ENCODE measurements at places on chromosomes 1 and 21.

GRCh38 chr1:41006942-41007865 is 14.3 kb downstream of the SLFNL1 start:
- H3K27me3 ChIP-seq: no peaks in the 10 kb centered on the region
- H3K4me1 ChIP-seq: peaks cover 17% of the 10 kb centered on the region
- H3K27ac ChIP-seq: no peak overlapping the region
- no peak overlapping the region for H3K4me3 ChIP-seq
- H3K36me3 ChIP-seq: peaks cover 59% of the 10 kb centered on the region

DNA sequence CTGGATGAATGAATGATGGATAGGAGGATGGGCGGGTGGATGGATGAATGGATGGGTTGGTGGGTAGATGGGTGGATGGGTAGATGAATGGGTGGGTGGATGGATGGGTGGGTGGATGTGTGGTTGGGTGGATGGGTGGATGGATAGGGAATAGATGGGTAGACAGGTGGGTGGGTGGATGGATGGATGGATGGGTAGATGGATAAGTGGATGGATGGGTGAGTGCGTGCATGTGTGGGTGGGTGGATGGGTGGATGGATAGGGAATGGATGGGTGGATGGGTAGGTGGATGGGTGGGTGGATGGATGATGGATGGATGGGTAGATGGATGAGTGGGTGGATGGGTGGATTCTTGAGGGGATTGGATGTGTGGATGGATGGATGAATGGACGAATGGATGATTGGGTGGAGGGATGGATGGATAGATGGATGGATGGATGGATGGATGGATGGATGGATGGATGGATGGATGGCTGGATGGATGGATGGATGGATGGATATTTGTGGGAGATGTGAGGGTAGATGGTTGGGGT is 68.7 kb downstream of the SDC3 start:
- no peaks in the 10 kb centered on the region for H3K36me3 ChIP-seq
- no peak overlapping the region for H3K27ac ChIP-seq
- DNase-seq: no peak
- H3K27me3 ChIP-seq: peaks cover 13% of the 10 kb centered on the region
- H3K4me1 ChIP-seq: no peaks in the 10 kb centered on the region

DNA sequence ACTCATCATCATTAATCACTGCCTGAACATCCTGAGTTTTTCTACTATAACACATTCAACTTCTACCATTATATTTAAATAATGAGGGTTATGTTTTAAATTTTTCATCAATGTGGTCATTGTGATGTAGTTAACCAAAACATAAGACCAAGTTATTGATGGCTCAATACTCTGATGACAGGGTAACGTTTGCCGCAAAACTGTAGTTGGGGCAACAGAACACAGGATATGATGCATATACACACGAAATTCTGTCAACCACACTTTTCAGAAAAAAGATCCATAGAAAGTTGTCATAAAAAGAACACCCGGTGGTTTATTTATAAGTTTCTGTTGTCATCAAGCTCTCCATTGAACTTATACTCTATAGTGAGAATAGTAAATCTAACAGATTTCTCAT is 121.7 kb upstream of the COL11A1 start:
- no peak overlapping the region for H3K4me3 ChIP-seq
- no peaks in the 10 kb centered on the region for H3K36me3 ChIP-seq
- no peaks in the 10 kb centered on the region for H3K27me3 ChIP-seq

GRCh38 chr1:28412731-28413130 is 43.2 kb downstream of the PHACTR4 start:
- peaks cover 2% of the 10 kb centered on the region for H3K4me1 ChIP-seq
- H3K27ac ChIP-seq: no peak overlapping the region
- H3K36me3 ChIP-seq: no peaks in the 10 kb centered on the region
- no peak overlapping the region for H3K4me3 ChIP-seq

GRCh38 chr1:247865416-247865815 is 8.4 kb downstream of the TRIM58 start:
- no peaks in the 10 kb centered on the region for H3K27me3 ChIP-seq
- no peak overlapping the region for H3K4me3 ChIP-seq
- no peak for DNase-seq
- no peaks in the 10 kb centered on the region for H3K36me3 ChIP-seq

Data from CD8-positive, alpha-beta memory T cell (primary cell).